ENCODE measurements at places on chromosomes 1 and 21.

GRCh38 chr1:19229229-19229628 lies 19.2 kb upstream of the UBR4 start:
- DNase-seq, result no peak

- DNase-seq, result no peak
Measured at GRCh38 chr1:210775289-210775688, 358.7 kb downstream of the KCNH1 start.

DNA sequence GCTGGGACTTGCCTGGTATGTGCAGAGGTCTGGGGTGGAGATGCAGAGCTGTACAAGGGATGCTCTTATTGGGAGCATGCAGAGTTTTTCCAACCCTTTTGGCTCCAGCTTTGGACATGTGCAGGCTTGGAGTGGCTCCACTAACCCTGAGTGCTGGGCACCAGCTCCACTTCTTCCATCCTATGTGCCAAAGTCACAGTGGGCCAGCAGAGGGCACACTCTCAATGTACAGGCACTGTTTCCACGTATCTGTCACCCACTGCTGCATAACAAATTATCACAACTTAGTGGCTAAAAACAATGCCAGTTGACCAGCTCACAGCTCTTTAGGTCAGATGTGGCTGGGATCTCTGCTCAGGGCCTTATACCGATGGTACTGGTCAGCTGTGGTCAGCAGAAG lies 631.8 kb downstream of the AJAP1 start:
- no peak for DNase-seq

DNA sequence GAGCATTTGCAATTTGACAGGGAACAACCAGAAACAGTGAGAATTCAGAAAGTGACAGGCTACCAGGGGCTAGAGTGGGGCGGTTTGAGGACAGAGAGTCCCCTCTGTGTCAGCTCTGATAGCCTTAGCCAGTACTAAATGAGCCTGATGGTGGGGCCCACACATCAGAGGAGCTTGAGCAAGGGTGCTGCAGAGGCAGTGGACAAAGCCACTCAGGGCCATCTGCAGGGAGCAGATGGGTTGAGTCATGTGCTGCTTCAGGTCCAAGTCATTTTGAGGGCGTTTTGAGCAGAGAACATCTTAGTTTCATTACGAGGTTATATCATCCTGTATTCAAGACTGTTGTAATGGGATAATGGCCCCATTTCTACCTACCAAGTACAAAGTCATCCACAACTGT lies 7.7 kb downstream of the LRRC52 start:
- DNase-seq, result no peak

GRCh38 chr1:85148524-85149250 lies 52.1 kb downstream of the SYDE2 start:
- DNase-seq, result no peak
